ENCODE measurements at places on chromosomes 7 and 10.

DNA sequence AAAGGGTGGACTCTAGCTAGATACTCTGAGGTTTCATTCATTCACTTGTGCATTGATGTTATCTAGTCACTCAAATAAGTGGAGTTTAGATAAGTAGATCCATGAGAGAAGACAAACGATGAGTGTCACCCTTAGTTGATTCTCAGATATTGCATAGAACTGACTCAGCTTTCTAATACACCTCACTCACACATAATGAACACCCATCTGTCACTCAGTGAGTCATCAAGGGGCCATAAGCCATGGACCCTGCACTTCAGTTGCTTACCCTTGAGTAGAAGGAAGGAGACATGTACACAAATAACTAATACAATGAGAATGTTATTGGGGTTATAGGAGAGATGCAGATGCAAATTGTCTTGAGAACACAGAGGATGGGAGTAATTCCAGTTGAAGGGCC lies 163.8 kb downstream of the SORCS3 start:
- DNase-seq, result no peak

DNA sequence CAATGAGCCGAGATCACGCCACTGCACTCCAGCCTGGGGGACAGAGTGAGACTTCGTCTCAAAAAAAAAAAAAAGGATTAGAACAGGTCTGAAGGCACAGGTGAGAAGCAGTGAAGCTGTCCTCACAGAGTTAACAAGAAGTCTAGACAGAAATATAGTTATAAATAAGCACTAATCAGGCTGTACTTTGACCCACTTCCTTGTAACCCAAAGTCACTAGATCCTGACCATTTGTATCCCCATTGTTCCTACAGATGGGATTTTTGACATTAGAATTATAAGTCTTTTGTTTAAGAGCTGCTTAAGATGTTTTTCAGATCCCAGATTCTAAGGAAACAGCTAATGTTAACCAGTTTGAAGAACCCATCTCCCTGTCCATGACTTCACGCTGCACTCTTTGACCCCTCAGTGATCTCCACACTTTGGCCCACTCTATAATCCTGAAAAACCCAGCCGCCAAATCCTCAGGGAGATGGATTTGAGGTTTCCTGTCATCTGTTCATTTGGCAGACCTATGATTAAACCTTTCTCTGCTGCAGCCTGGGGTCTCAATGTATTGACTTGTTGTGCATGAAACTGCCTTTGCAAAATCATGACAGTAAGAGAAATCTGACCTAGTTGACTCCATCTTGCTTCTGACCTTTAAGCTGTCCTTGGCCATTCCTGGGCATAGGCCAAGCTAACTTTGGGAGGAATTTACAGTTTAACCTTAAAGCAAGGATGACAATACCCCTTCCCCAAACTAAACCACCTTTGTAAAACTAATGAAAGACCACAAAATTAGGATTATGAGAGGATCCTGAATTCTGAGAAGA lies 11.4 kb downstream of the SSMEM1 start:
- no peak for DNase-seq

DNA sequence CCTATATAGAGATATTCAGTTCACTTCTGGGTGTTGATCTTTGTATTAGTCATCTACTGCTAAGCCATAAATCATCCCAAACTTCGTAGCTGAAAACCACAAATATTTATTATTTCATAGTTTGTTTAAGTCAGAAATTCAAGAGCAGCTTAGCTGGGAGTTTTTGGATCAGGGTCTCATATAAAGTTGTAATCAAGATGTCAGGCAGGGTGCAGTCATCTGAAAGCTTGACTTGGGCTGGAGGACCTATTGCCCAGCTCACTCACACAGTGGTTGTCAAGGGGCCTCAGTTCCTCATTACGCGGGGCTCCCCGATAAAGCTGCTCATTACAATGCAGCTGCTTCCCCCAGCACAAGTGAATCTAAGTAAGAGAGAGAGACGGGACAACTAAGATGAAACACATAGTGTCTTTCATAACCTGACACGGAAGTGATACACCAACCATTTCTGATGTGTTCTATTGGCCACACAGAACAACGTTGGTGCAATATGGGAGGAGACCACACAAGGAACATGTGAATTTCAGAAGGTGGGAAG lies 15.7 kb downstream of the PPP1R3C start:
- no peak for DNase-seq

DNA sequence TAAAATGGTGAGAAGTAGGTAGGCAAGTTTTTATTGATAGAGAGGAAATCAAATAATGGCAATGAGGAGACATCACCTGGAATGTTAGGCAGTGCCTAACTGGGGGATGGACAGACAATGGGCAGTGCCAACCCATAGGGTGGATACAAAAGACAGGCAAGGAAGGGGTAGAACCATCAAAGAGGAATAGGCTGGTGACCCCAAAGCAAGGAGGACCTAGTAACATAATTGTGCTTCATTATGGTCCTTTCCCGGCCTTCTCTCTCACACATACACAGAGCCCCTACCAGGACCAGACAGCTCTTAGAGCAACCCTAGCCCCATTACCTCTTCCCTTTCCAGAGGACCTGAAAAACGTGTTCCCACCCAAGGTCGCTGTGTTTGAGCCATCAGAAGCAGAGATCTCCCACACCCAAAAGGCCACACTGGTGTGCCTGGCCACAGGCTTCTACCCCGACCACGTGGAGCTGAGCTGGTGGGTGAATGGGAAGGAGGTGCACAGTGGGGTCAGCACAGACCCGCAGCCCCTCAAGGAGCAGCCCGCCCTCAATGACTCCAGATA lies 30.0 kb downstream of the PRSS2 start:
- DNase-seq, result no peak

DNA sequence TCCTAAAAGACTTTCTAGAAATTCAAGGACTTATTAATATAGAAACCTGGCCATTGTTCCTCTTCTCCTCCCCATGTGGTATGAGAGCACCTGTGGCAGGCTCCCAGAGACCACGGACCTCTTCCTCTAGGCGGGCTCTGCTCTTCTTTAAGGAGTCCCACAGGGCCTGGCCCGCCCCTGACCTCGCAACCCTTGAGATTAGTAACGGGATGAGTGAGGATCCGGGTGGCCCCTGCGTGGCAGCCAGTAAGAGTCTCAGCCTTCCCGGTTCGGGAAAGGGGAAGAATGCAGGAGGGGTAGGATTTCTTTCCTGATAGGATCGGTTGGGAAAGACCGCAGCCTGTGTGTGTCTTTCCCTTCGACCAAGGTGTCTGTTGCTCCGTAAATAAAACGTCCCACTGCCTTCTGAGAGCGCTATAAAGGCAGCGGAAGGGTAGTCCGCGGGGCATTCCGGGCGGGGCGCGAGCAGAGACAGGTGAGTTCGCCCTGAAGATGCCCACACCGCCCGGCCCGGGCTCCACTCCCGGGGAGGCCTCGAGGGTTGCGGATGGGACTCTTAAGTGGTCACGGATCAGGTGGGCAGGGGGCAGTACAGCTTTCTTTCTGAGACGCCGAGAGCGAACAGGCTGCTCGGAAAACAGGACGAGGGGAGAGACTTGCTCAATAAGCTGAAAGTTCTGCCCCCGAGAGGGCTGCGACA lies at the start of gene SLC26A4:
SLC26A4 (plus strand) TSS at position 448 of the 700 bp plus-strand sequence. CDS start 814 bp downstream, outside the sequence.
- DNase-seq, result no peak

GRCh38 chr7:23810099-23810498 lies 100.1 kb downstream of the STK31 start:
- DNase-seq, result no peak

- no peak for DNase-seq
These were observed 204.1 kb downstream of the KCNMA1 start for GRCh38 chr10:77433546-77433945.

- no peak for DNase-seq
These were observed 1.7 kb downstream of the GLRX3 start for GRCh38 chr10:130137659-130138478.

DNA sequence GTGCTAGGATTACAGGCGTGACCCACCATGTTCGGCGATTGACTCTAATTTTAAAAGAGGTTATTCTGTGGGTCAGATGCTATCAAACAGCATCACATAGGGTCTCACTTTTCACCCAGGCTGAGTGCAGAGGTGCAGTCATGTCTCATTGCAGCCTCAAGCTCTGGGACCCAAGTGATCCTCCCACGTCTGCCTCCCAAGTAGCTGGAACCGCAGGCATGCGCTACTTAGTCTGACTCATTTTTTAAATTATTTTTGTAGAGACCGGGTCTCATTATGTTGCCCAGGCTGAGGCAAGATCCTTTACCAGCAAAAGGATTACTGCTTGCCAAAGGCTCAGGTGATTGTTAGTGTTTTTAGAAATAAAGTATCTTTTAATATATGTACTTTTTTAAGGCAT lies 42.9 kb upstream of the STOX1 start:
- no peak for DNase-seq

DNA sequence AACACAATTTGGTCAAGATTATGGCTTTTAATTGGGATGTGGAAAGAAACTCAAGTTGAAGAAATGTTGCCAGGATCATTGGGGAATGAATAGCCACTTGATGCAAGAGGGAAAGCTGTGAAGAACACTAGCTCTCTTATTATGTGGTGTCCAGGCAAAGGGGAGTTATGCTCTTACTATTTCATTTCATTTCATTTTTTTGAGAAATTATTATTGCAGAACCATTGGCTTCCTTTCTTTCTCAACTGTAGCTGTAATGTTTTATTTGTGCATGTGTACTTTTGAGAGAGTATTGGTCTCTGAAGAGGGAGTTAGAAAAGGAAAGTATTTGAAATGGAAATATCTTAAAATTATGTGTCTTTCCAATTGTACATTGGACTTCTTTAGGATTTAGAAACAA lies 312.6 kb upstream of the BMPER start:
- DNase-seq, result no peak

- peak; percentile 82 for DNase-seq
These were observed at the start of gene DRGX for GRCh38 chr10:49395741-49396665. Gene DRGX (minus strand): TSS chr10:49396089. CDS start chr10:49395440, 649 bp downstream.

- DNase-seq, result no peak
These were observed 304.7 kb downstream of the CDK14 start for GRCh38 chr7:90900628-90901356.

DNA sequence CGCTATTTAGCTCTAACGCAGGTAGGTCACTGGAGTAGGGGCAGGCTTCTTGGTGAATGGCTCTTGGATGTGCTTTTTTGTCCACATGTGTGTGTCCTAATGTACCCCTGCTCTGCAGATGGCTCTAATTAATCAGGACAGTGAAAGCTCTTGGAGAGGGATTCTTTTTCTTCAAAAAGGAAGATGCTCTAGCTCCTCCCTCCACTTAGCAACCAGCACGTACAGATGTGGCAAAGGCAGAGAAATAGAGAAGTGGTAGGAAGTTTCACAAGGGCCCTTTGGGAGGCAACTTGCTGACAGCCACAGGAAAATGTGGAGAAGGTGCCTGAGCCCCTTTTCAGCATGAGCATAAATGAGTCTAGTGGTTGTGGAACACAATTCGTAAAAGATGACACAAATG lies 221.7 kb downstream of the PLXNA4 start:
- DNase-seq, result peak; percentile 26

DNA sequence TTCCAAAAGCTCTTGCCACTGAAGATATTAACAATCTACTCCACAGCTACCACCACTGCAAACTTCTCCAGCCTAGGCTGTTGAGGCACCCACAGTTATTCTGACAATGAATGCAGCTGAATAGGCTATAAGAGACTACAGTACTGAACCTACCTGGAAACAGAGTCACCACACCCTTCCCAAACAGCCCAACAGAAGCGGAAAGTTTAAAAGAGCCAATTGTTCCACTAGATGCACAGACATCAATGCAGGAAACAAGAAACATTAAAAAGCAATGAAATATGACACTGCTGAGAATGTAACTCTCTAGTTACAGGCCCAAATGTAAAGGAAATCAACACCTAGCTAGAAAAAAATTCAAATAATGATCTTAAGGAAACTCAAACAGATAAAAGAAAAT lies 64.5 kb upstream of the PLA2G12B start:
- no peak for DNase-seq

- peak; percentile 95 for DNase-seq
These were observed 569.8 kb upstream of the FZD8 start for GRCh38 chr10:36211856-36212255.

GRCh38 chr10:91549262-91549661 lies 83.6 kb downstream of the PPP1R3C start:
- DNase-seq, result no peak

DNA sequence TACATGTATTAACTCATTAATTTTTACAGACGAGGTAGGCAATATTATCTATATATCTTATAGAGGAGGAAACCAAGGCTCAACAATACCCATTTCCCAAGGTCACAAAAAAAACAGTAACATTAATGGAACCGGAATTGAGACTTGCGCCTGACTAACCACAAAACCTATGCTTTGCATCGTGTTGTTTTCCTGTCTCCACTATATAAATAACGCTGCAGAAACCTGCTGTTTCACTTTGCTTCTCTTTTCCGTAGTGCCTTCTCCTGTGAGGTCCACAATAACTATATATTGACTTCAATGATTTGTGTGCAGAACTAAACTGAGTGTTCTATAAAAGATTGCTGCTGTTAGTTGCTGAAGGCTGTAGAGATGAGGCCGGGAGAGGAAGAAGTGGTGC lies 97.7 kb upstream of the RPA3 start:
- DNase-seq, result no peak

- no peak for DNase-seq
These were observed 149.1 kb downstream of the GRID1 start for GRCh38 chr10:86217371-86218080.

- peak; percentile 11 for DNase-seq
These were observed 221.6 kb downstream of the TMEM178B start for GRCh38 chr7:141295367-141295895.

- DNase-seq, result no peak
These were observed 2.1 kb downstream of the MACC1 start for GRCh38 chr7:20214921-20215669.

DNA sequence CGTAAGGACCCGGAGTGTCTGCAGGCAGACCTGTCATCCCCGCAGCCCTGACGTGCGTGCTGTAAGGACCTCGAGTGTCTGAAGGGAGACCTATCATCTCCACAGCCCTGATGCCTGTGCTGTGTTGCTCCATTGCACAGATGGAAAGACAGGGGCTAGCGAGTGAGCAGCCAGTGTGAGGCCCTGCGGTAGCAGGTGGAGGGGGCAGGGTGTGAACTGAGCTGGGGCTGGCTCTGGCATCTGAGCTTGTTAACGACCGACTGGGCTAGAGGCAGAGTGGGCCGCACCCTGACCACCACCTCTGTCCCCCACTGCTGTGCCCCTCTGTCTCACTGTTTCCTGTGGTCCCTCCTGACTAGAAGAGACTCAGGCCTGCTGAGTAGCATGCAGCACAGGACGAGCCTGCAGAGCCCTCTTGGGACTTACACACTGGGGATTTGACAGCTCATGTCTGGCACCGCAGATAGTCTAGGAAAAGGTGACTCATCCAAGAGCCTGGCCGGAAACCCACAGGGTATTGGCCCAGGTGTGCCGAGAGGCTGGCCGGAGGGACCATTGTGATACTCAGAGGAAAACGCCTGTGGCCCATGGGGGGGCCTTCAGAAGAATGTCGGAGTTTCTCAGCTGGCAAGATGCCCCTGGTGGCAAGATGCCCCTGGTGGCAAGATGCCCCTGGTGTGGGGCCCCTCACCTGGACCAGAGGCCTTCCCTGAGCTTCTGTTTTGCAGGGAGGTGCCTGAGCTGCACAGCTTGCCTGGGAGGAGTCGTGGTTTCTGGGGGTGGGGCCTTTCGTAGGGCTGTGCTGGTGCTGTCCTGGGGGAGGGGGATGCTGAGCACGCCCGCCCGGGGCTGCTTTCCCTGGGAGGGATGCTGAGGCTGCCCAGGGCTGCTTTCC lies 34.3 kb downstream of the INPP5A start:
- peak; percentile 41 for DNase-seq
